Activated T-cell treated with anti-CD3 and anti-CD28 coated beads for 4 hours (primary cell): ENCODE measurements at places on chromosomes 12 and 14.

DNA sequence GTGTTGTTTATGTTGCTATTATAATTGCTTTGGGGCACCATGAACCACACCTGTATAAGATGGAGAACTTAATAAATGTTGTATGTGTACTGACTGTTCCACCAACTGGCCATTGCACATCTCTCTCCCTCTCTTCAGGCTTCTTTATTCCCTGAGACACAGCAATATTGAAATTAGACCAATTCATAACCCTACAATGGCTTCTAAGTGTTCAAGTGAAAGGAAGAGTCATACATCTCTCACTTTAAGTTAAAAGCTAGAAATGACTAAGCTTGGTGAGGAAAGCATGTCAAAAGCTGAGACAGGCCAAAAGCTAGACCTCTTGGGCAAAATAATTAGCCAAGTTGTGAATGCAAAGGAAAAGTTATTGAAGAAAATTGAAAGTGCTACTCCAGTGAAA is 373.3 kb downstream of the RGS6 start:
- DNase-seq: no peak

GRCh38 chr12:130953771-130954543 is at the start of gene ADGRD1:
TSS of gene ADGRD1 (plus strand) at chr12:130953907. CDS start at chr12:130954466, 559 bp downstream.
- no peak for DNase-seq

- DNase-seq: no peak
Measured at GRCh38 chr12:126547905-126548304, 1482.7 kb downstream of the AACS start.

DNA sequence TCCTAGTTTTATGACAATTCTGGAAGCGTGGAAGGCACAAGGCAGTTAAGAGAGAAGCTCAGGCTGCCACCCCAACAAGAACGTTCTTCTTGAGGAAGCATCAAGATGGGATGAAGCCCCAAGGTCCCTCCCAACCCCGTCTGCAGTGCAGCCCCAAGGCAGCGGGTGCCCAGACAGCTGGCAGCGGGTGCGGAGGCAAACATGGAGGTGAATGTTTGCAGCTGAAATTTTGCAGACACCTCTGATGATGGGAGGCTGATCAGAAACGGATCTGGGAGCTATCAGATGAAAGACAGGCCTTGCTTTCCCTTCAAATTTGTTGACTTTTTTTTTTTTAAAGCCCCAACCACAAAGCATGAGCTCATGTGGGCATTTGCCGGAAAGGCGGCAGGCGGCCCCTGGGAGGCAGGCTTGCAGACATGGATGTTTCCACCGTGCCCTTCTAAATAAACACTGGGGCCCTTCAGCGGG is 230.7 kb upstream of the RTL1 start:
- DNase-seq: no peak

GRCh38 chr12:66405395-66405794 is 103.1 kb downstream of the HELB start:
- no peak for DNase-seq

DNA sequence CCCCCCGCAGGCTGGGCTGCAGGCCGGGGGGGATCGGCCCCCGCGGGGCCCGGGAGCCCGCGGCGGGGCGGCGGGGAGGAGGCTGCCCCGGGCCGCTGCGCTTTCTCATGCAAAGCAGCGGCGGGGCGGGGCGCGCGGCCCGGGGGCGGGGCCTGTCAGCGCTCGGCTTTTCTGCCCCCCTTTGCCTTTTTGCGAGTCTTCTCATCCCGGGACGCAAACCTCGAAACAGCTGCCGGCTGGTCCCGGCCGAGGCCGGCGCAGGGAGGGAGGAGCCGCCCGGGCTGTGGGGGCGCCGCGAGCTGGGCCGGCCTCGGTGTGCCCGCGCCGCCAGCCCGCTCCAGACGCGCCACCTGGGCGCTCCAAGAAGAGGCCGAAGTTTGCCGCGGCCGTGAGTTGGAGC is at the start of gene FZD10:
Gene FZD10 (plus strand): TSS at position 198 of the 400 bp plus-strand sequence. CDS start 479 bp downstream, outside the sequence.
- DNase-seq: no peak

- no peak for DNase-seq
Measured at GRCh38 chr14:72547999-72548398, 345.9 kb downstream of the DPF3 start.

DNA sequence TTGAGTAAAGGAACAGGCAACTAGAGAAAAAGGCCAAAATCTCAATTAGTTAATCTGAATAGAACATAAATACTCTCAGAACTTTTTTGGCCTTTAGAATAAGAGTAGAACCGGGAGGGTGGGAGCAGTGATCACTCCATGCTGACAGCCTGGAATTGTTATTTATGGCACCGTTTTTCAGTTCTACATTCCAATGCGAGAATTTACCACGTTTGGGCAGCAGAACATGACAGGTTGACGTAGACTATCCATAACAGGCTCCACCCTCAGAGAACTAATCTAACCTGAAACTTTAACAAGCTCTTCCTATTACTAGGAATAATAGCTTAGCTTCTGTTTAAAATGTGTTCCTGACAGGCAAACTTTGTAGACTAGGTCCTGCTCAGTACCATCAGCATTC is 379.1 kb downstream of the SEC23A start:
- DNase-seq: no peak

- no peak for DNase-seq
Measured at GRCh38 chr12:131093971-131094830, 140.5 kb downstream of the ADGRD1 start.

- no peak for DNase-seq
Measured at GRCh38 chr12:130320536-130320935, 17.2 kb upstream of the PIWIL1 start.

DNA sequence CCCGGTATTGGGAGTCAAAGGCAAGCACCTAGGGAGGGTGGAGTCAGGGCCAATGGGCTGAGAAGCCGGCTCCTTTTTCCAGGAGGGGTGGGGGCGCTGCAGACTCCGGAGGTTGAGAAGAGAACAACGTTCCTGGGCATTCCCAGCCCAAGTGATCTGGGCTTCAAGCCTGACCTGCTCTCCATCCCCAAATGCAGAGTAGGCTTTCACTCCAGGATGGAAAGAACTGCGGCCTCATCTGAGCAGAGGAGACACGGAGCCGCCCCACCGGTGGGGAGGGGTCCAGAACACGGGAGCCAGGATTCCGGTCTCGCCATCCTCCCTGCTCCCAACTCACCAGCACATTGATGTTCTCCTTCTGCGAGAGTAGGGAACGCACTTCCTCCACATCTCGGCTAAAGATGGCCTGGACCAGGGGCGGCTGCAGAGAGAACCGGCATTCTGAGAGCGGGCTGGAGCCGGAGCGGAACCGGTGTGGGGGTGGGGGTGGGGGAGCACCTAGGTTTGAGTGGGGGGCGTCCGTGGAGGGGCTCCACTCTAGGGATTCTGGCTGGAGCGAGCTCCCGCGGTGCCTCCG is 605 bp downstream of the ANKRD52 start:
- no peak for DNase-seq

DNA sequence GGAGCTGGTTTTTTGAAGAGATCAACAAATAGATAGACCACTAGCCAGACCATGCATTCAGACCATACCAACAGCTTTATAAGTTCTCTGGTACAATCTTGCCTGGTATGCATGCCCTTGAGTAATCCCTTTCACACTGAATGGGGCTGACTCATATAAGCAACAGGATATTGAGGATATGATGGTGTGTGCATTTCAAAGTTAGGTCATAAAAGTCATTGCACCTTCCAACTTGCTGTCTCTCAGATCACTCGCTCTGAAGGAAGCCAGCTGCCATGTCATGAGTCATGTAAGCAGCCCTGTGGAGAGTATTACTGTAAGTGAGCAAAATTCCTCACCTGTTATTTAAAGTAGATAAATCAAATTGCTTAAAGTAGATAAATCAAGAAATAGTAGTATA is 45.0 kb upstream of the OR6J1 start:
- DNase-seq: no peak
